Cardiac fibroblast (primary cell): ENCODE measurements at places on chromosomes 7 and 10.

DNA sequence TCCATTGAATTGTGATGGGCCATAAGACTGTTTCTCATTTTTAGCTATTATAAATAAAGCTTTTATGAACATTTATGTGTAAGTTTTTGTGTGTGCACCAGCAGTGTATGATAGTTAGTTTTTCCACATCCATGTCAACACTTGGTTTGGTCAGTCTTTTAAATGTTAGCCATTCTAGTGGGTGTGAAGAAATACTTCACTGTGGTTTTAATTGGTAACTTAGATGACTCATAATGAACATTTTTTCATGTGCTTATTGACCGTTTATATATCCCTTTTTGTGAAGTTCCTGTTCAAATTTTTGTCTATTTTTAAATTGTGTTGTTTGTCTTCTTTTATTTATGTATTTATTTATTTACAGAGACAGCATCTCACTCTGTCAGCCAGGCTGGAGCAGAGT is 23.6 kb upstream of the PDK4 start:
- no peak for DNase-seq

DNA sequence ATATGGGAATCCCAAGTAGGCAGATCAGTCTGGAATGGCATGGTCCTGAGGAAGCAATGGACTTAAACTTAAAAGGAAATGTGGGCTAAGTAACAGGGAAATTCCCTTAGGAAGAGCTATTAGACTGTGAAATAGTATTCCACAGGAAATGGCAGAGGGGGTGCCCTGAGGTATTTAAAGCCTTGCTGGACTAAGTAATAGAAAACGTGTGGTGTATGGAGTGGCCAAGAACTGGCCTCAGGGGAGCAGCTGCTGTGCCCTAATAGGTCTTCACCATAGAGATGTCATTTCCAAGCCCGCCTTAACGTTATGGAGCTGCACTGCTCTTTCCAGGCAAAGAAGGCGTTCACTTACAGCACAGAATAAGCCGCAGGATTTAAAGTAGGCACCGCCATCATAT is 365.2 kb upstream of the ZMIZ1 start:
- DNase-seq, result no peak

DNA sequence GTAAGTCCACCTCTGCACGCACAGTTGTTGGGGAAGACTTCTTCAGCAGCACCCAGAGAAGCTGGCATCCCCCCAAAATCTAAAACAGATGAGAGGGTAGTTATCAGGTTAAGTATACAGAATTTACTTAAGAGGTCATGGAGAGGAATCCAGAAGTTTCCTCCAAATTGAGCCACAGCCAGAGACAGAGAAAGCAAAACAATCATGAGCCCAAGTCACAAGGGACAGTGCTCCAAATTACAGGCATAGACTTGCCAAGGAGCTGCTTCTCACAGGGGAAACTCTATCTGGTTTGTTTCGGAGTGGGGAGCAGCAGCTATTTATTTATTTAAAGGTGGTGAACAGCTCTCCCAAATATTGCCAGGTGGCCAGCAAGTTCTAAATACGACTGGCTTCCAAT is 308.4 kb downstream of the SKIDA1 start:
- DNase-seq, result peak; percentile 54

DNA sequence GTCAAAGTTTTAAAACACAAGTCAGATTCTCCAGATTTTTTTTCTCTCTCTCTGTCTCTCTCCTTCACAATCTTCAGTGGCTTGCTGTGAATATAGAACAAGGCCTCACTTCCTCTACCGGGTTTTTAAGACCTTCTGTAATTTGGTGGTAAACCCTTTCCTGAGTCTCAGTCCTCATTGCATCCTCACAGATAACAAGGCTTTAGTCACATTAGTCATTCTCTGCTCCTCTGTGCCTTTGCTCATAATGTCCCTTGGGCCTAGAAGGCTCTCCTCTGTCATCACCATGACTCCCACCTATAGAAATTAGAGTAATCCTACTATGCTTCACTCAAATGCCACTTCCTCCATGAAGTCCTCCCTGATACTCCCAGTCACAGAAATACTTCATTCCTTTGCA is 172.7 kb upstream of the HPS1 start:
- no peak for DNase-seq

DNA sequence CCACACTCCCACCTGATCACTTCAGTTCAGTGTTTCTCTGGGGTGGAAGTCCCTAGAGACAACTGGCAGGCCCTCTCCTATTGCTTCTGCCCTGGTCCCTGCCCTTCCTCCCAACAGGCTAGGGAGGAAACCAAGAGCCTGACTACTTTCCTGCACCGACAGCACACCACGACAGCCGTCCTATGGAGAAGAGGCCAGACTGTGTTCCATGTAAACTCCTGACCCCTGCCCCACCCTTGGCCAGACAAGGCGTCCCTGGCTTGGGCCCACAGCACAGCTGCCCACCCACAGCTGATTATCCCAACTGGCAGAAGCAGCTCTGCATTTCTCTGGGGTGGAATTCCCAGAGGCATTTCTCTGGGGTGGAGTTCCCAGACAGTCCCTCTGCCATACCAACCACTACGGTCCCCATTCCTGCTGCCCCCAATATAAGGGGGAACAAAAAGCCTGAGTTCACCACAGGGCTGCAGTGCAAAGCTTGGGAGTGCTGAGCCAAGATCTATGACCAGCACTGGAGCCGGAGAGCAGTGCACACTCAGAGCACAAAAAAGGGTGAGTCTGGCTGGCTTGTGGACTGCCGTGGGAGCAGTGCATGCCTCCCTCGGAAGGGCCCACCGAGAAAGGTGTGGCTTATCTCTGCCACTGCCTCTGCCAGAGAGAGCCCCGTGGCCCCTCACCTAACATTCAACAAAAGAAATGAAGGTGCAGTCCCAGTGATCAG is 193.4 kb downstream of the HPSE2 start:
- no peak for DNase-seq

DNA sequence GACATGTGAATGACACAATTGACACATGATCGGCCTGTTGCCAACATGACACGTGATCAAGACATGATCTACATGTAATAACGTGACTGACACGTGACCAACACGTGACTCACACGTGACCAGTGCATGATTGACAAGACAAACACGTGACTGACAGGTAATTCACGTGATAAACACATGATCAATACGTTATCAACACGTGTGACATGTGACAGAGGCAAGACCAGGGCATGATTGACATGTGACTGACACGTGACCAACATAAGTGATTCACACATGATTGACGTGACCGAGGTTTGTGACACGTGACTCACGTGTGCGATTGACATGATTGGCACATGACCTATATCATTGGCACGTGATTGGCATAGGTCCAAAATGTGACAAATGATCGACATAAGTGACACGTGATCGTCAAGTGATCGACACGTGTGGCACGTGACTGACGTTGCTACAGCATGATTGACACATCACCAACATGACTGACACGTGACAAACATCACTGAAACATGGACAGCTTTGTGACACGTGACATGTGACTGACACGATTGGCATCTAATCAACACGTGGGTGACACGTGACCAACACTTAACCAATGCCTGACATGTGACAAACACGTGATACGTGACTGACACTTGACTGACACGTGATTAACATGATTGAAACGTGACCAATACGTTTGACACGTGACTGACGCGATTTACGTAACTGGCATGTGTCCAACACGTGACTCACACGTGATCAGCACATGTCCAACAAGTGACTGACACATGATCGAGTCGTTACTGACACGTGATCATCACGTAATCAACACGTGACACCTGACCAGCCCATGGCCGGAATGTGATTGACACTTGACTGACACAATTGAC is 23.0 kb downstream of the CRPPA start:
- peak; percentile 26 for DNase-seq
